Ascending aorta (tissue), 2 donors: ENCODE measurements at places on chromosomes 12 and 14. TPM values are rescaled to one million over a fixed set of nuclear protein-coding genes. Genes with fewer than 3 reads are reported as not detected.

CCDC196 gene
- total RNA-seq, result not detected

ZBTB25 gene
- 2.9 TPM for total RNA-seq

DNA sequence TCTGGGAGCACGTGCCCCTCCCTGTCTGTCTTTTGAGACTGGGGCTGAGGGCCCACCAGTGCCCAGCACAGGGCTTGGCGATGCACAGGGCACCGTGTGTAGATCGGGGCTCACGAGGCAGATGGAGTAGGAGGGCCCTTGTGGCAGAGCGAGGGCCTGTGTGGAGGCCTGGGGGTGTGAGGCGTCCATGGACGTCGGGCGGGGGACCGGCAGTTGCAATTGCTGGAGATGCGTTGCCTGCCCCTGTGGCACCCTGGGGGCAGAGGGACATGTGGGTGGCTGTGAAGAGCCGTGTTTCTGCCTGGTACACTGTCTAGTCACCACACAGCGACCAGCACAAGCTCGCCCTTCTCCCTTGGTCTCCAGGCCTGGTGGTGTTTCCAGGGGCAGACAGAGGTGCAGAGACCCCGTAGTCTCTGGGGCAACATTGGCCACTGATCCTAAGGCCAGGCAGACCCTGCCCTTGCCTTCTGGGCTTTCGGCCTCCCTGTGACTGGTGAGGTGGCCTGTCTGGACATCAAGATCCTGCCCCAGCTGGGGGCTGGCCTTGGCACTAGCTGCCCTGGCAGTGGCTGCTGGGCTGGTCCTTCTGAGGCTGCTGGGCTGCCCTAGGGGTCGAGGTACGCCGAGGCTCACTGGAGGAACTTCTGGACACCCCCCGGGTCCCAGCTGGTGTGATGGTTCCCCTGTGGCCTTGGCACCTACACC is 14.5 kb downstream of the KIF26A start:
- no peak overlapping the region for H3K27ac ChIP-seq
- no peaks in the 10 kb centered on the region for H3K36me3 ChIP-seq
- H3K4me3 ChIP-seq, result no peak overlapping the region

KRT80 gene
- not detected for total RNA-seq
